Placental pericyte (primary cell): ENCODE measurements at places on chromosomes 16 and 17. TPM values are rescaled to one million over a fixed set of nuclear protein-coding genes. Genes with fewer than 3 reads are reported as not detected.

The GNG13 gene
- total RNA-seq, result not detected in 2 replicates

The RPH3AL gene
- 3.1 and 5.3 TPM in 2 replicates for total RNA-seq

The MYH13 gene
- not detected in 2 replicates for total RNA-seq

The MRPL12 gene
- 14.4 and 23.9 TPM in 2 replicates for total RNA-seq

The CDK5RAP3 gene
- total RNA-seq, result 45.5 and 85.3 TPM in 2 replicates

The MMP25 gene
- not detected in 2 replicates for total RNA-seq

The ACSF2 gene
- total RNA-seq, result 11.0 and 40.3 TPM in 2 replicates

The NKD1 gene
- 0.14 TPM in 1 of 2 replicates, not detected in the other for total RNA-seq

The CES5A gene
- not detected in 2 replicates for total RNA-seq

The GALR2 gene
- total RNA-seq, result 0.14 and 0.22 TPM in 2 replicates

The SBK1 gene
- total RNA-seq, result under 0.01 TPM in 1 of 2 replicates, not detected in the other

The KRTAP1-1 gene
- not detected in 2 replicates for total RNA-seq

The SMPD3 gene
- total RNA-seq, result under 0.01 TPM in 1 of 2 replicates, not detected in the other

The CCDC43 gene
- 32.9 and 35.5 TPM in 2 replicates for total RNA-seq

The SULT1A4 gene
- total RNA-seq, result 0.44 and 0.57 TPM in 2 replicates

The EME1 gene
- total RNA-seq, result 0.66 and 12.0 TPM in 2 replicates

The ZNF629 gene
- total RNA-seq, result 16.4 and 18.6 TPM in 2 replicates

The GJD3 gene
- 0.44 and 3.9 TPM in 2 replicates for total RNA-seq

The TVP23C gene
- total RNA-seq, result 20.5 and 46.8 TPM in 2 replicates
